Heart right ventricle (tissue), 16 donors: ENCODE measurements at places on chromosomes 5 and 9. TPM values are rescaled to one million over a fixed set of nuclear protein-coding genes. Genes with fewer than 3 reads are reported as not detected.
A peak's percentile ranks its signal among the peaks of the same experiment; 100 is the strongest.

DNA sequence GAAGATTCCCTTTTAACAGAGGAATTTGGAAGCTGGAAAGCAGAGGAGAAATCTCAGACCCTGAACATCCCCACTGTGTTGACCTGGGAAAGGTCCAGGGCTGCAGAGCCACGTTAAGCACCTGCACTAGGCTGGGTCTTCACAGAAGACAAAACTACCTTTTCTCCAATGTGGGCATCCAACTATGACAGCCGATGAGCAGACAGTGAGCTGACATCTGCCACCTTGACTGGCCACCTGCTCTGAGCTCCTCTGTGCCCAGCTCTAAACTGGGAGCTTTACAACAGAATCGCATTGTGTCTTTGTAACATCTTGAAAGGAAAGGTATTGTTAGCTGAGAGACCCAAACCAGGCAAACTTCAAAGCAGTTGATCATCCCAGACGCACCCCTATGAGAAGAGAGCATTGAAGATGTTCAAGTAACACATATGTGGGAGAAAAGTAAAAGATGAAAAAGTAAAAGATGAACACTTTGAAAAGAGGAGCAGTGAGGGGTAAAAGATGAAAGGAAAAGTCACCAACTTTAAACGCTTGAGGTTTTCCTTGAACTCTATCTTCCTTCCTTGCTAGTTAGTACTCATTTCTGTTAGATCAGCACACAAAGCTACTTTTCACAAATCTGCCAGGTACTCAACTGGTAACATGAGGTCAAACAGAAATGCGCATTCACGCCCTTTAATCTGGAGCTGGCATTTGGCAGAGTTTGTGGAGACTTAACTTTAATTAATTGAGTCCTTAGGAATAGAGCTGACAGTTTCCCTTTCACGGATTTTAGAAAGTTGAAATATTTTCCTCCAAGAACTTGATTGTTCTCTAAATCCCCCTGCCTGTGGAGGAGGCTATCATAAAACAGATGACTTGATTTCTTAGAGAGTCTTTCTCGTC is 53.2 kb upstream of the CTXN3 start:
- no peaks in the 10 kb centered on the region for H3K4me1 ChIP-seq
- H3K36me3 ChIP-seq: no peaks in the 10 kb centered on the region
- no peak overlapping the region for H3K27ac ChIP-seq
- no peak for DNase-seq
- no peaks in the 10 kb centered on the region for H3K27me3 ChIP-seq

GRCh38 chr5:53560506-53561191 is at the start of gene NDUFS4:
Gene NDUFS4 (plus strand): TSS chr5:53560639. CDS start chr5:53560663, 24 bp downstream.
- no peaks in the 10 kb centered on the region for H3K27me3 ChIP-seq
- H3K36me3 ChIP-seq: no peaks in the 10 kb centered on the region
- peaks cover 23% of the 10 kb centered on the region for H3K4me1 ChIP-seq
- H3K4me3 ChIP-seq: peak within 1 kb of the TSS; percentile 81
- H3K27ac ChIP-seq: peak within 1 kb of the TSS; percentile 97
- DNase-seq: peak; percentile 77

DNA sequence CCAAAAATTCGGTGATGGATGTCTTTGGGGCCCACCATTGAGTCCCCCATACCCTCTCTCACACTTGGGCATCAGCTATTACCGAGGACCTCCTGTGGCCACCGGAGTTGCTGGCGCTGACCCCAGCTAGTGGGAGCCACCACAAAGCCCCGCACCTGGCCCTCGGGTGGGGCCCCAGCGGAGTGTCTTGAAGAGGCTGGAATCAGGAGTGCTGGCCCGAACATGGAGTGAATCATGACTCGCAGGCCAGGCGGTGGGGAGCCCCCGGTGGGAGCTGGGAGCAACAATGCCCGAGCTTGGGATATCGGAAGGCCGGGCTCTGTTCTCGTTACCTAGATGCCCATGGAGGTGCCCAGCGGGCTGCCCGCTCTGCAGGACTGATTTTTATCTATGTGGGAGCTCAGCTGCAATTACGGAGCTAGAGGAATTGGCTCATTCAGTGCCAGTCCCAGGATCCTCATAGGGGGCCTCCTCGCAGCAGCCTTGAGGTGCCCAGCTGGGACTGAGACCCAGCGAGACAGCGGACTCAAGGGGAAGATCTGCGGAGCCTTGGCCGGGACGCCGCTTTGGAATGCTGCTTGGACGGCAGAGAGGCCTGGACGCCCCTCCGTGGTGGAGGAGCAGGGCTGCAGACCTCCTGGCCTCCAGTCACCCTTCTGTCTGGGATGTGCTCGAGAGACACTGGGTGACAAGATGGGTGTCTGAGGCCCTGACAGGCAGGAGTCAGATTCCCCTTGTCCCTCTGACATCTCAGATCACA is 70.8 kb downstream of the PSMB7 start:
- H3K4me3 ChIP-seq: no peak overlapping the region
- no peak overlapping the region for H3K27ac ChIP-seq
- DNase-seq: no peak
- no peaks in the 10 kb centered on the region for H3K4me1 ChIP-seq

MATR3 gene
- total RNA-seq: 209 TPM

PCDHGB2 gene
- 9.6 TPM for total RNA-seq
